Stimulated activated CD8-positive, alpha-beta memory T cell treated with anti-CD3 and anti-CD28 coated beads, Interleukin-15, amount 100 ng/mL, for 1 hour (primary cell): ENCODE measurements at places on chromosomes 6 and 20.

DNA sequence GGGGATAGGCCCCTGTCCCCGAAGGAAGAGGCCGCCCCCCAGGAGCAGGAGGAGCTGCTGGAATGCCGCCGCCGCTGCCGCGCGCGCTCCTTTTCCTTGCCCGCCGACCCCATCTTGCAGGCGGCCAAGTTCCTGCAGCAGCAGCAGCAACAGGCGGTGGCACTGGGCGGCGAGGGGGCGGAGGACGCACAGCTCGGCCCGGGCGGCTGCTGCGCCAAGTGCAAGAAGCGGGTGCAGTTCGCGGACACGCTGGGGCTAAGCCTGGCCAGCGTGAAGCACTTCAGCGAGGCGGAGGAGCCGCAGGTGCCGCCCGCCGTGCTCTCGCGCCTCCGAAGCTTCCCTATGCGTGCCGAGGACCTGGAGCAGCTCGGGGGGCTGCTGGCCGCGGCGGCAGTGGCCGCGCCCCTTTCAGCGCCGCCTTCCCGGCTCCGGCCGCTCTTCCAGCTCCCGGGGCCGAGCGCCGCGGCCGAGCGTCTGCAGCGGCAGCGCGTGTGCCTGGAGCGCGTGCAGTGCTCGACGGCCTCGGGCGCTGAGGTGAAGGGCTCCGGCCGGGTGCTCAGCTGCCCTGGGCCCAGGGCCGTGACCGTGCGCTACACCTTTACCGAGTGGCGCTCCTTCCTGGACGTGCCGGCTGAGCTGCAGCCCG, 630 bp downstream of the PPP1R3G start:
- DNase-seq: no peak

DNA sequence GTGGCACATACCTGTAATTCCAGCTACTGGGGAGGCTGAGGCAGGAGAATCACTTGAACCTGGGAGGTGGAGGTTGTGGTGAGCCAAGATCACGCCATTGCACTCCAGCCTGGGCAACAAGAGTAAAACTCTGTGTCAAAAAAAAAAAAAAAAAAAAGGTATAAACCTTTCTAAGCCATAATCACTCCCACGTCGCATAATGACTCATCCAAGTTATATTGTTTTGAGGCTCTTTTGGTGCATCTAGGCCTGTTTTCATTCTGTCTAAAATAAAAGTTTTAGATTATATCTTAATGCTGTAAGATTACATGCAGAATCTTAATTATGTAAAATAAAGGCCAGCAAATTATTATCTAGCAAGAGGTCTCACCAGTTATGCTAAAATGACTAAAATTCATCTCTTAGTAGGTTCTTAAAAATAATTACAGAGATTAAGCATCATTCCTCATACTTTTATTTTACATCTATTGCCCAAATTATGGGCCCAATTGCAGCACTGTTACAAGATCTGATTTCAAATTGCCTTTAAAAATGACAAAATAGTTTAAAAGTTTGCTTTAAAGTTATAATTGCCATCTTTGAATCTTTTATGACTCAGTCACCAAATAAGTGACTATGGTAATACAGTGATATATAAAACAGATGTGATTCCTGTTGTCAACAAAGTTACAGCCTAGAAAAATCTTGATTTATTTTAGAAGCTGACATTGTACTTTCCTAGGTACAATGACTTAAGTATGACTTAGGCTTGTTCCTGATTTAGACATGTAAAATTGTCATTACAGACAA, 10.4 kb upstream of the SUMO4 start:
- no peak for DNase-seq

DNA sequence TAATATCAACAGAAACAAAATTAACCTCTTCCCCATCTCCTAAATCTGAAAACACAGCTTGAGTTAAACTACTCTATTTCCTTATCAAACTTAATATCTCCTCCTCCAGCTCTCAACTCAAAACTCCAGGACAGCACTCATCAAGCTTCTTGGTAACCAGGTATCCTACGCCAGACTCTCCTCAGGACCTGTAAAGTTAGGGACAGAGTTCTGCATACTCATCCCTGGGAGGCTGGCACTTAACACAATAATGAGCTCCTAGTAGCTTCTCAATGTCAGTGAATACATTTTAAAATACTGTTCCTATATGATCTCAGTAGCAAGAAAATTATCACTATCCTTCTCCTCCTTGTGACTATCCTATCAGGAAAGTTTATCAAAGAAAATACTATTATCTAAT, 240.3 kb downstream of the PTPRK start:
- DNase-seq: no peak

DNA sequence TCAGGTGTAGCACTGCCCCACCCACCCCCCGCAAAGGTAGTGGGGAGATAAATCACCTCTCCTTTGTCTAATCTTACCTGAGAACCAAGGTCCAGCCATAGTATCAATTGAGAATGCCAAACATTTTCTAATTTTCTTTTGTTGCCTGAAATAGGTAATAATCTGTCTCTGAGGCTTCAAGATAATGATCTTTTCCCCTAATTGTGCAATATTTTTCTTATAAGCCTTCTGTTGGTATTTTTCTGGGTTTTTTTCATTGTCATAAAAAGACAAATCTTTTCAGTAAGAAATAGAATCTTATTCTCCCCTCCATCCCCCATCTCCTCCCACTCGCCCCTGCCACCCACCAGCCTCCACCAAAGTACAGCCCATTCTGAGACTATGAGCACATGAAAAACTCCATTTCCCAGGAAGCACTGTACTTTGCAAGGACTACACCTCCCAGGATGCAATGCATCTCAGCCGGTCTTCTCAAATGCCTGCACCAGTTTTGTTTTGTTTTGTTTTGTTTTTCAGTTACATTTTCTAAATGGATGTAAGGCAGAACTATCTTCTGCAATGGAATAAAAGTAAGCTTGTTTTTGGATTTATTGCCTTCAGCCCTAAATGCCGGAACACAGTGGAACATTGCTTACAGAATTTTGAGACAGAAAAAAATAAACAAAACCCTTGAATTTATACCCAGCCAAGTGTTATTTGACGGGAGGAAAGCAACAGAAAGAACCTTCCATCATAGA, 268.0 kb downstream of the TFAP2A start:
- no peak for DNase-seq

DNA sequence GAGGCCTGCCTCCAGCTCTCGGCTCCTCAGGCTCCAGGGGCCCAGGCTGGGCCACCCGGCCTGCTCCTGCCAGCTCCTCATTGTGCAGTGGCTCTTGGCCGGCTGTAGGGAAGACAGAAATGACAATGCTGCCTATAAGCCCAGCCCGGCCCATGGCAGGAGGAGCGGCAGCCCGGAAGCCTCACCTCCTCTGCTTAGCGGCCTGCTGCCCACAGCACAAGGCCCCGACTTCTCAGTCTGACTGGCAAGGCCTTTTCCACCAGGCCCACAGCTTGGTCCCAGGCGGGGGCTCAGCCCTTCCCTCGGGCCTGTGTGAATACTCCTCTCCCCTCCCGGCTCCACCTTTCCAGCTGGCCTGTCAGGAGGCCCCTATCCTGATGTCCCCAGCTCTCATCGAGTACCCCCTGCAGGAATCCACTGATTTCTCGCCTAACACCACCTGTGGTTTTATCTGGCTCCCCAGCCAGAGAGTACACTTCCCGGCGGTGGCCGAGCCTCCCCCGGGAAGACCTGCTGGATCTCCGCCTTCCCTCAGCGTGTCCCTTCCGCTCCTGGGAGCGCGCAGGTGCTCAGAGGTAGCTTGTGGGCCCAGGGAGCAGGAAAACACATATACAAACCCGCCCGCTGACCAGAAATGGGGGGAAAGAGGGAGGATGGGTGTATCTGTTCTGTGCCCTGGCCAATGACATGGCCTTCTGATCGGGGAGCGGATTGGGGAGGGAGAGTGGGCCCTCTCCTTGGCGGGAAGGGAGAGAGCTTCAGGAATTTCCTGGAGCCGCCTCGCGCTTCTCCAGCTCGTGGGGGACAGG, 963 bp downstream of the DDRGK1 start:
- DNase-seq: no peak

DNA sequence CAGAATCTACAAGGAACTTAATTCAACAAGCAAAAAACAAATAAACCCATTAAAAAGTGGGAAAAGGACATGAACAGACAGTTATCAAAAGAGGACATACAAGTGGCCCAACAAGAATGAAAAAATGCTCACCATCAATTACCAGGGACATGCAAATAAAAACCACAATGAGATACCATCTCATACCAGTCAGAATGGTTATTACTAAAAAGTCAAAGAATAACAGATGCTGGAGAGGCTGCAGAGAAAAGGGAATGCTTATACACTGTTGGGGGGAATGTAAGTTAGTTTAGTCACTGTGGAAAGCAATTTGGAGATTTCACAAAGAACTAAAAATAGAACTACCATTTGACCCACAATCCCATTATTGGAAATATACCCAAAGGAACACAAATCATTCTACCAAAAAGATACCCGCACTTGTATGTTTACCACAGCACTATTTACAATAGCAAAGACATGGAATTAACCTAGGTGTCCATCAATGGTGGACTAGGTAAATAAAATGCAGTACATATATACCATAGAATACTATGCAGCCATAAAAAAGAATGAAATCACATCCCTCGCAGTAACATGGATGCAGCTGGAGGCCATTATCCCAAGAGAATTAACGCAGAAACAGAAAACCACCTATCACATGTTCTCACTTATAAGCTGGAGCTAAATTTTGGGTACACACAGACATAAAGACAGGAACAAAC, 48.4 kb downstream of the RNGTT start:
- DNase-seq: no peak
